Stimulated activated CD4-positive, alpha-beta T cell treated with anti-CD3 and anti-CD28 coated beads, Interleukin-4, amount 100 ng/mL, for 48 hours (primary cell): ENCODE measurements at places on chromosomes 11 and 22.

DNA sequence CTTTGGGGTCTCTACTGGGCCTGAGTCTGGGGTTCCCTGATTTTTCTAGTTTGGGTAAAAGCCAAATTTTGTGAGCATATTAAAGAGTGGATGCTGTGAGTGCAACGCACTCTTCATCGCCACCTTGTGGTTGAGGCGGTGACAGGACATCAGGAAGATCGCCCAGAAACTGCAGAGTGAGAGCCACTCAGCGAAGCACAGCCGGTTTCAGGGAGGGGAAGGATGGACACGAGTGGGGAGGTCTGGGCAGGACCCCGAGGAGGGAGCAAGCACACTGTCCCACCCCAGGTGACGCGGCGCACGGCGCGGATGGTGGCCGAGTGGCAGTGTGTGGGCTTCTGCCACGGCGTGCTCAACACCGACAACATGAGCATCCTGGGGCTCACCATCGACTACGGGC is 9.1 kb downstream of the SELENOO start:
- peak; percentile 65 for DNase-seq

GRCh38 chr11:70156291-70157037 is 46.6 kb upstream of the FADD start:
- no peak for DNase-seq

DNA sequence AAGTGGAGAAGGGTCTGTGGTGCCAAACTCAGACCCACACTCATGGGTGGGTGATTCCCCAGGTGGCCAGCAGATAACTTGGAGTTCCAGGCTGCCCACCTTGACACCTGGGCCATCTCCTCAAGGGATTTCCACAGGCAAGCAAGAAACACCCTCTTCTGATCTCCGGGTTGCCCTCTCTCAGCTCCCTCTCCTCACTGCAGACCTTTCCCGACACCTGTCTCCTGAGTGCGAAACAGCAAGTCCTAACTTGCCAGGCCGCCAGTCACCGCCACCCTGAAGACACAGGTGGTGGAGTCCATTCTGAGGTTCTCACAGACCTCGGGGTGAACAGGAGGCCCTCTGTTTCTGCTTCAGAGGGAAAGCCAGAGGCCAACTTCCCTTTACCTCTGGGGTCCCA is 16.6 kb downstream of the GALNT18 start:
- no peak for DNase-seq

DNA sequence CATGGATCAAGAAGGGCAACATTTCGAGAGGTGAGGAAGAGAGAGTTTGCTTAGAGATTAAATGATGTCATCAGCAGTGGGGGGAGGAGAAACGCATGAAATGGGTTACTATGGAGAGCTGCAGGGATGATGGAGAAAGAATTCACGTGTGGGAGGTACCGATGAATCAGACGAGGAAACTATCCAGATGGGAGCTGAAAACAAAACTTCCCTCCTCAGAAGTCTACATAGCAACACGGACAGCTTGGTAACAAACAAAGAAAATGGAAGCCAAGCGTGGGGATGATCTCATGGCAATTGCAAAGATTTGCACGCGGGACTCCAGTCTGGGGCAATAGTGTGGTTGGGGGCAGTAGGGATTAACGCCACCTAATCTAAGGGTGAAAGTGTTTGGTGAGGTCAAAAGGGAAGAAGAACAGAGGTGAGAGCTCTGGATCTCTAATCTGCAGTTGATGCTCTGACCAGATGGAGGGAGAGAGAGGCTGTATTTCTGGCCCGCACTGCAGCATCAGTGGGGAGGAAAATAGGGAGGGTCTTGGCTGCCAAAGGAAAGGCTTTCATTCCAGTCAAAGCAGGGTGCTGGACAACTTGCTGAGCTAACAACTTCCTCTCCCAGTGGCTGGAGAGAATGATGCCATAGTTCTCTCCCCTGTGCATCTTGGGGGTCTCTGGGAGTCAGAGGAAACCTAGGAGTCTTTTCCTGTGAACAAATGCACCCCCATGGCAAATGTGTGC is 43.4 kb upstream of the CSNK2A3 start:
- no peak for DNase-seq

- no peak for DNase-seq
These were observed 102.1 kb downstream of the FCHSD2 start for GRCh38 chr11:73040046-73040445.

DNA sequence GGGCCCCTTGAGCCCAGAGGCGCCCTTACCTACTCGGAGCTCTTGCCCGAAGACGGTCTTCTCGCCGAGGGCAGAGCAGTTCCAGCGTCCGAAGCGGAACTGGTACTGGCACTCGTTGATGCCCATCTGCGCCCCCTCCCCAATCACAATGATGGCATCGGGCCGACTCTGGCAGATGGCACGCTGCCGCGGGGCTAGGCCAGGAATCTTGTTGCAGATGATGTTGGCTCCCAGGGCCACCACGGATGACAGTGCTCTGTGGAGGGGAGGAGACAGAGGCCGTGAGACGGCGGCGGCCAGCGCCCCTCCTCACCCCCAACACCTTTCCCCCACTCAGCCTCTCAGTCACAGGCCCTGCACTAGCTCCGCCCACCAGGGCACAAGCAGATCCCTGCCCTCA is 27.1 kb downstream of the WNT7B start:
- no peak for DNase-seq

GRCh38 chr11:125136001-125136400 is 24.6 kb upstream of the TMEM218 start:
- DNase-seq: no peak

DNA sequence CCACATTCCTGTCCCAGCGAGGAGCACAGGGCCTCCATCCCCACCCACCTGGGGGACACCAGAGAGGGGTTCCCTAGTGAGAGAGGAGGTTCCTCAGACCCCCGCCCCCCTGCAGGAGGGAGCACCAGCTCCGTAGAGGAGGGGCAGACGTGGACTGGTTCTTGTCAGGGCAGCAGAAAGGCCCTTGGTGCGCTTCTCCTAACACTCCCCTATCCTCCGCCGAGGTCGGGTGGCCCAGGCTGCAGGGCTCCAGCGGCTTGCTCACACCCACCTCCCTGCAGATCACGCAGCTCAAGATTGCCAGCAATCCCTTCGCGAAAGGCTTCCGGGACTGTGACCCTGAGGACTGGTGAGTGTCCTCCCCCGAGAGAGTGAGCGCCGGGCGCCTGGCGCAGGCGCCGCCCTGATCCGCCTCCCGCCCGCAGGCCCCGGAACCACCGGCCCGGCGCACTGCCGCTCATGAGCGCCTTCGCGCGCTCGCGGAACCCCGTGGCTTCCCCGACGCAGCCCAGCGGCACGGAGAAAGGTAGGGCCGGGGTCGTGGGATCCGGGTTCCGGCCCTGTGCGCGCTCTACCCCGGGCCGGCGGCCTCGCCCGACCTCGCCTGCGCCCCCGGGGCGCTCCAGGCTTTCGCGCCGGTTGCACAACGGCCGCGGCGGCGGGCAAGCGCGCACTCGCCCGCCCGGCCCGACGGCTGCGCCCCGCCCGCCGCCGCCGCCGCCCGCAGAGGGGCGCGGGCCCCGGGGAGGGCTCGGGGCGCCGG is 5.1 kb downstream of the TBX1 start:
- no peak for DNase-seq

- no peak for DNase-seq
These were observed at the start of gene LUZP2 for GRCh38 chr11:24496736-24497725. Gene LUZP2 (plus strand): TSS chr11:24497053.

- peak; percentile 21 for DNase-seq
These were observed 40.1 kb upstream of the CLMP start for GRCh38 chr11:123235117-123235655.

DNA sequence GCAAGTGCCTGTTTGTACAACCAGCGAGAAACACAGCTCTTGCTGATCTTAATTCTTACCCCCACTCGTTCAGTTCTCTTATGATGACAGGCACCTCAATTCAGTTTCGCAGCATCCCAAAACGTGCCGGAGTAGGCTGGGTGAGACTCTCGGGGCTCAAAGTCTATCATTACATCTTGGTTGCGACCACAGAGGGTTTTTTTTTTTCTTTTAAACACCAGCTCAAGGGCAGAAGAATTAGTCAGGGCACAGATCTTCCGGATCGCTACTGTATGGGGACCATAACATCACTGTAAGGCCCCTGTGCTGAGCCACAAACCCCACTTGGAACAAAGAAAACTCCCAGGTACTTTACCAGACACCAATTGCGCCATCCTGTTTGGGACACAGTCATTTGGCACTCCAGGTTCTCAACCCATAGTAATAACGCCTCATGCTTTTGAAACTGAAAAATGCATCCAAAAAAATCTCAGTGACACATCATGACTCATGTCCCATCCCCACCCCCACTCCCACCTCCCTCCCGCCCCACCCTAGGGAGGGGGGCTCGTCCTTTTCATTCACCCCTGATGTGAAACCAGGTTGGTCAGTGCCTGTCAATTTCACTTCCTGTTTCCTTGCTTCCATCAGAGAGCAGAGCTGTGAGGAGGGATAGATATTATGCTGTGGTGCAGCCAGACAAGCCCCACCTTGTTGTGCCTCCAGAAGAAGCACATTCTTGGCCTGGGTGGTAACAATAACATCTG is 41.0 kb upstream of the CD5 start:
- peak; percentile 85 for DNase-seq

DNA sequence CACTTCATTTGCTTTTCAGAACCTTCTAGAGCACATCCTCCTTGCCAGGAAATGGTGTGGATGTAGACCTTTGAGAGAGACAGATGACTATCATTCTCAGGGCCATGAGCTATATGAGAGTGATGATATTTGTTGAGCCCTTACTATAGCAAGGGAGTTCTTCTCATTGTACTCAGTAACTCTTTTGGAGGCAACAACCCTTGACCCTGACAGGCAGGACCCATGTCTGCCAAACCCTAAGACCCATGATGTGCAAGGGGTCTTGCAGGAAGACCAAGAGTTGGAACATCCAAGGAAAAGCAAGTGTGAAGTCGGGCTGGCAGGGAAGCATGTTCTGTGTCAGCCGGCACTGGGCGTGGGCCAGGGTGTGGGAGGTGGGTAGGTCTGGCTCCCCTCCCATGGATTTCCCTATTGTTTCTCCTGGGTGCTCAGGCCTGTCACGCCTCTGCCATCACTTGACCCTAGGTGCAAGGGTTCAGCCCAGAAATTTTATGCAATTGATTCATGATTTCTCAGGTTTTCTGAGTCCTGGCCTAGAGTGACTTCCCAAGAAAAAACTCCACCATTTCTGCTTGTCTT is 1.2 kb downstream of the FOLR3 start:
- no peak for DNase-seq

DNA sequence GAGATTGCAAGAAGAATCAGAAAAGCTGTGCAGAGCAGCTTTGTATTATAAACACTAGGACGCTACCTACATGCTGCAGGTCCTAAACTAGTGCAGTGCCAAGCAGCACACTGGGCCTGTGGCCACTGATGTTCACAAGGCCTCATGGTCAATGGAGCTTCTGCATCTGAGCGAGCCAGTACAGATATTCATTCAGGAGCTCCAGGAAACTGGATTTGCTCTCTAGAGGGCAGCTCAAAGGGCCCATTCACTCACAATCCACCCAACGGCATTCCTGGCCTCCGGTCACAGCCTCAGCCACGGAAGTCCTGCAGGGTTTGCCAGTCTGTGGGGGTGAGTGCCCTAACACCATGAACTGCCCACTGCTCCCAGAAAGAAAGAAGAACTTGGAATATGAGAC is 5.8 kb upstream of the TBC1D10A start:
- DNase-seq: no peak

- no peak for DNase-seq
These were observed 60.0 kb downstream of the RTL6 start for GRCh38 chr22:44438056-44438455.

- DNase-seq: no peak
These were observed 87.3 kb downstream of the GAB2 start for GRCh38 chr11:78330361-78330760.

GRCh38 chr22:23565305-23565914 is 14.7 kb downstream of the IGLL1 start:
- DNase-seq: no peak
